Astrocyte (in vitro differentiated cells and primary cell): ENCODE measurements at places on chromosomes 11 and 22. TPM values are rescaled to one million over a fixed set of nuclear protein-coding genes. Genes with fewer than 3 reads are reported as not detected.
A peak's percentile ranks its signal among the peaks of the same experiment; 100 is the strongest.

GRCh38 chr11:57290288-57290687 lies 34.5 kb downstream of the TNKS1BP1 start:
- DNase-seq, result peak; percentile 76

CCDC34 gene
- total RNA-seq, result 11.7 and 12.8 TPM in 2 replicates

GUCY1A2 gene
- 17.8 and 18.1 TPM in 2 replicates for total RNA-seq

DNA sequence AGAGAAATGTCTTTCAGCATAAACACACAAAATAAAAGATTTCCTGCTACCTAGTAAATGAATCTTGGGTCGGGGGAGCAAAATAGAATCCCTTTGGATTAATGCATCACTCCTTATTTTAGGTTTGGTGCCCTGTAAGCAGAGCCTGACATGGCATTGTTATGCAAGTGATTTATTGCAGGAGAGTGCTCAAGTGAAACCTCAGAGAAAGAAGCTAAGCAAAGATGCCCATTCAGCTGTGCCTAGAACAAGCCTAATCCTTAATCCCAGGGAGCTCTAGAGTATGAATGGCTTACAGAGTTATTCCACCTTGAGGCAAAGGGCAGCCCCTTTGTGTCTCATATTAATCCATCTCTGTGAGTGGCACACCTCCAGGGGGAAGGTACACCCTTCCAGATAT lies 21.1 kb downstream of the C11orf87 start:
- DNase-seq, result no peak

GRCh38 chr11:548700-549603 lies 11.6 kb downstream of the LMNTD2 start:
- DNase-seq, result peak; percentile 12

OR5M3 gene
- total RNA-seq, result not detected in 2 replicates

SLC17A6 gene
- not detected in 2 replicates for total RNA-seq

- no peak for DNase-seq
These were observed 8.1 kb upstream of the GDPD4 start for GRCh38 chr11:77309401-77310085.

ROBO4 gene
- 0.25 TPM in 1 of 2 replicates, not detected in the other for total RNA-seq

GRCh38 chr11:8196749-8197148 lies 27.9 kb upstream of the RIC3 start:
- DNase-seq, result no peak

SCGB2A2 gene
- total RNA-seq, result not detected in 2 replicates

- no peak for DNase-seq
These were observed 60.0 kb downstream of the SLC22A12 start for GRCh38 chr11:64650923-64651523.

OR52N4 gene
- total RNA-seq, result not detected in 2 replicates

AQP11 gene
- 0.48 and 0.91 TPM in 2 replicates for total RNA-seq

DNA sequence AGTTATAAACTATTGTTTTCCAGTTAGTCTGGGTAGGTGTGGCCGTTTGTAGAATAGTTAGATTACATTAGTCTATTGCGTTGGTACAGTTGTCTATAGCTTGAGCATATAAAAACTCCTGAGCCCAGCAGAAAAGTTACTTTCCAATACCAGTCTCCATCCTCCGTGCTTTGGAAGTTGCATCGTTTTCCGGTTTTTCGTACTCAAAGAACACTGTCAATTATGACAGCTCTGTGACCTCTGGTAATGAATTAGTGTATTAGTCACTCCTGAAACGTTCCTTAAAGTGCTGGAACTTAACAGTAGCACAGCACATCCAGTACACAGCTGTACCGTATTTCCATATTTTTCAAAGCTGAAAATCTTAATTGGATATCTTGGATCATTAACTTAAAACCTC lies 808 bp upstream of the MSANTD2 start:
- DNase-seq, result peak; percentile 53
